Natural killer cell (primary cell): ENCODE measurements at places on chromosomes 1 and 21. TPM values are rescaled to one million over a fixed set of nuclear protein-coding genes. Genes with fewer than 3 reads are reported as not detected.

GRCh38 chr21:16624479-16625118, 888.2 kb upstream of the CXADR start:
- no peaks in the 10 kb centered on the region for H3K4me1 ChIP-seq
- H3K27me3 ChIP-seq, result no peaks in the 10 kb centered on the region
- H3K27ac ChIP-seq, result no peak overlapping the region
- DNase-seq, result no peak
- H3K36me3 ChIP-seq, result no peaks in the 10 kb centered on the region
- H3K4me3 ChIP-seq, result no peak overlapping the region

DNA sequence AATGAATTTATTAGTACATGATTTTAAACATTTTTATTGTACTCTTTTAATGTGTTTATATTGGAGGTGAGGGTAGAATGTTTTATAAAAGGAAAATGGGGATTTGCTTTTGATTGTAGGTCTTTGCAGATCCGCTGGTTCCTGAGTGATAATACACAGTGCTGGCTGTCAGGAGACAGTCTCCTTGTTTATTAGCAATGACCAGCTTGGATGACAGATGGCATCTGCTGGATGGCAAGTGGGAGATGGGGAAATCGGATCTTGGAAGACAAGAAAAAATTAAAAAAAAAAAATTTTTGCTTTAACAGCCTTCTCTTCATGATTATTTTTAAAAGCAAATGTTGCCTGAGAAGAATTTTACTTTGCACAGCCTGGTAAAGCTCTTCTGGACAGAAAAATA, 4.4 kb upstream of the PHTF1 start:
- peaks cover 38% of the 10 kb centered on the region for H3K36me3 ChIP-seq
- DNase-seq, result no peak
- H3K4me1 ChIP-seq, result peaks cover 8% of the 10 kb centered on the region

DNA sequence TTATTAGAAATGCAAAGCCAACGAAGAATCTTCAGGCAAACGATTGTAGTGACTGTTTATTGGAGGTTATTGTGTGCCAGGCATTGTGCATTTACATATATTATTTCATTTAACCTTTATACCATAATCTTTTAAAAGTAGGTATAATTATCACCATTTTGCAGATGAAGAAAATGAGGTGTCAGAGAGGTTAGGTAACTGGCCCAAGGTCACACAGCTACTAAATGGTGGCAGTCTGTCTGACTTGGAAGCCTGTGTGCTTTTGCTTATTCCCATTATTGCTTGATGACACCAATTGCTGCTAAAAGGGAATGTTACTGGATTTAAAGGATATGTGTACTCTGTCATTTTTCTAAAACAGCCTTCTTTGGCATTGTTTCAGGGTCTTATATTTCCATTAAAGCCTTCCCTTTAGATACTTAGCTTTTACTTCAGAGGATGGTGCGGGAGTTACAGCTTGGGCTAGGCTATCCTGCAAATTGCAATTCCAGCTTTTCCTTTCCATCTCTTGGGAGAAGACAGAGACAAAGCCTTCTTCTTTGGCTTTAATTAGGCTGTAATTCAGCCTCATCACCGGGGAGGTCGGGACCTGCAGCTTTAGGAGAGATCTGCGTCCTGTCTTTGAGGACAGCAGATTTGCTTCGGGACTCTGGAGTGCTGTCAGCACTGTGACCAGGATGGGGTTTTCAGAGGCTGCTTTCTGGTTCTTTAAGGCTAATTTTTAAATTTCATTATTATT, 37.4 kb upstream of the ERRFI1 start:
- DNase-seq, result no peak
- H3K4me3 ChIP-seq, result no peak overlapping the region
- no peaks in the 10 kb centered on the region for H3K27me3 ChIP-seq
- H3K36me3 ChIP-seq, result no peaks in the 10 kb centered on the region

DNA sequence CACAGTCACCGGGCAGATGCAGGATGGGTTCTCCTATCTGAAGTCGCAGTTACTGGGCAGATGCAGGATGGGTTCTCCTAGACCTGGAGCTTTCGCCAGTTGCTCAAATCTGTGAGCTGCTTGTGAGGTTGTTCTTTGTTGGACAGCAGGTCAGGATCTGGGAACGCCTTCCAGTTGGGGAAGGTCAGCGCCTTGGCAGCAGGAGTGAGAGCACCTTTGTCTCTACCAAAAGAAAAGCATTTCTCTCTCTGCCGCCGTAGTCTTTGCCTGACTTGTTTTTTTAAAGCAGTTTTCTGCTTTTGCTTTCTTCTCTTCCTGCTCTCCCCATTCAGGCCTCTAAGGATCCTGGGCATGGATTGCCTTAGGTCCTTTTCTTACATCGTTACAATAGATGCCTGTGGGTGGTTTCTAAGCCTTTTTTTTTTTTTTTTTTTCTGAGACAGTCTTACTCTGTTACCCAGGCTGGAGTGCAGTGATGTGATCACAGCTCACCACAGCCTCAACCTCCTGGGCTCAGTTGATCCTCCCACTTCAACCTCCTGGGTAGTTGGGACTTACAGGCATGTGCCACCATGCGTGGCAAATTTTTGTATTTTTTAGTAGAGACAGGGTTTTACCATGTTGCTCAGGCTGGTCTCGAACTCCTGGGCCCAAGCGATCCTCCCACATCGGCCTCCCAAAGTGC, 15.7 kb downstream of the PEX14 start:
- no peak for DNase-seq
- peaks cover 3% of the 10 kb centered on the region for H3K36me3 ChIP-seq
- peaks cover 7% of the 10 kb centered on the region for H3K4me1 ChIP-seq

- peaks cover 24% of the 10 kb centered on the region for H3K27me3 ChIP-seq
- peaks cover 16% of the 10 kb centered on the region for H3K4me1 ChIP-seq
- no peak overlapping the region for H3K4me3 ChIP-seq
- no peak for DNase-seq
These were observed 3.9 kb downstream of the DISP3 start for GRCh38 chr1:11482701-11483479.

DNA sequence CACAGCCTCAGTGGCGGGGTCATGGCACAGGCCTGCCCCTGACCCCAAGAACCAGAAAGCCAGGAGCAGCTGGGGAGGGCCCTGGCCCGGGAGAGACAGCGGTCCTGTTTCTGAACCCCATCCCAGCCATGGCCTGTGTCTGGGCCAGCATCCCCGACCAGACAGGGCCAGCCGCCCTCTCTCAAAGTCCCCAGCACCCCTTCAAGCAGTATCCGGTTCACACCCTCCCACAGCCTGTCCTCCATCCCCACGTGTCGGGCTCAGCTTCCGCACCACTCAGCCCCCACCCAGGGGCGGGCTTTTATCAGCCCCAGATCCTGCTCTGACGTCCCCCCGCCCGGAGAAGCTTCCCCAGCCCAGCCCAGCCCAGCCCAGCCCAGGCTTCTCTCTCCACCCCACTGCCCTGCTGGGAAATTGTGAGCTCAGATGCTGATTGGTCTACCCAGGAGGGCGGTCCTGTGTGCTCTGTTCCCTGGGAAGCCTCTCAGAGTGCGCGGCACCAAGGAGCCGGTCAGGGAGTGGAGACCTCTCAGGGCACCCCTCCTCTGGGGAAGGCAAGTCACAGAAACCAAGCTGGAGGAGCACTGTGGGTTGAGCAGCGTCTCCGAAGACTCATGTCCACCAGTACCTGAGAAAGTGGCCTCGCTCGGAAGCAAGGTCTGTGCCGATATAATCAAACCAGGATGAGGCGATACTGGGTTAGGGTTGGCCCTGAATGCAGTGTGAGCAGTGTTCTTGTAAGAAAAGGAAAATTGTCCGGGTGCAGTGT, 4.7 kb upstream of the FAAP20 start:
- H3K27me3 ChIP-seq, result no peaks in the 10 kb centered on the region
- H3K4me1 ChIP-seq, result peaks cover 49% of the 10 kb centered on the region
- no peaks in the 10 kb centered on the region for H3K36me3 ChIP-seq
- DNase-seq, result peak; percentile 91
- peak overlapping the region; percentile 68 for H3K4me3 ChIP-seq
- peak overlapping the region; percentile 96 for H3K27ac ChIP-seq

- H3K36me3 ChIP-seq, result no peaks in the 10 kb centered on the region
- no peak overlapping the region for H3K27ac ChIP-seq
- no peaks in the 10 kb centered on the region for H3K27me3 ChIP-seq
- H3K4me3 ChIP-seq, result no peak overlapping the region
- H3K4me1 ChIP-seq, result no peaks in the 10 kb centered on the region
- DNase-seq, result no peak
These were observed 39.6 kb upstream of the PALMD start for GRCh38 chr1:99606306-99606705.

DNA sequence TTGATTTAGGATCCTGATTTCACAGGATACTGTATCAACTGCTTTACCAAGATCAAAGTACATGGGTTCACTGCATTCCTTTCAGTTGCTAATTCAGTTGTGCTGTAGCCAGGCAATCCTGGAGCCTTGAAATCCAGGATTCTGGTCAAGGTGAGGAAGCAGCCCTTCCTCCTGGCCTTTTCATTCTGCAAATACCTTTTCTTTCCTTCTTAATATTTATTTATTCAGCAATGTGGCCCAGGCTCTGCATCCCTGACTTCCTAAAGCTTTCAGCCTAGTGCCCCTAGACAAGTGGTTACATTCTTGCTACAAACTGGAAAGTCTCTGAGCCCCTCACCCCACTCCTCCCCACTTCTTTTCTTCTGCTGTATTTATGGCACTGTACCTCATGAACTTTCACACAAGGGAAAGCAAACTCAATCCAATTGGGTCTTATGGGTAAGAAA, 16.2 kb downstream of the LRRC8D start:
- no peak overlapping the region for H3K27ac ChIP-seq
- H3K36me3 ChIP-seq, result no peaks in the 10 kb centered on the region
- DNase-seq, result no peak
- H3K27me3 ChIP-seq, result no peaks in the 10 kb centered on the region
- H3K4me1 ChIP-seq, result no peaks in the 10 kb centered on the region

DNA sequence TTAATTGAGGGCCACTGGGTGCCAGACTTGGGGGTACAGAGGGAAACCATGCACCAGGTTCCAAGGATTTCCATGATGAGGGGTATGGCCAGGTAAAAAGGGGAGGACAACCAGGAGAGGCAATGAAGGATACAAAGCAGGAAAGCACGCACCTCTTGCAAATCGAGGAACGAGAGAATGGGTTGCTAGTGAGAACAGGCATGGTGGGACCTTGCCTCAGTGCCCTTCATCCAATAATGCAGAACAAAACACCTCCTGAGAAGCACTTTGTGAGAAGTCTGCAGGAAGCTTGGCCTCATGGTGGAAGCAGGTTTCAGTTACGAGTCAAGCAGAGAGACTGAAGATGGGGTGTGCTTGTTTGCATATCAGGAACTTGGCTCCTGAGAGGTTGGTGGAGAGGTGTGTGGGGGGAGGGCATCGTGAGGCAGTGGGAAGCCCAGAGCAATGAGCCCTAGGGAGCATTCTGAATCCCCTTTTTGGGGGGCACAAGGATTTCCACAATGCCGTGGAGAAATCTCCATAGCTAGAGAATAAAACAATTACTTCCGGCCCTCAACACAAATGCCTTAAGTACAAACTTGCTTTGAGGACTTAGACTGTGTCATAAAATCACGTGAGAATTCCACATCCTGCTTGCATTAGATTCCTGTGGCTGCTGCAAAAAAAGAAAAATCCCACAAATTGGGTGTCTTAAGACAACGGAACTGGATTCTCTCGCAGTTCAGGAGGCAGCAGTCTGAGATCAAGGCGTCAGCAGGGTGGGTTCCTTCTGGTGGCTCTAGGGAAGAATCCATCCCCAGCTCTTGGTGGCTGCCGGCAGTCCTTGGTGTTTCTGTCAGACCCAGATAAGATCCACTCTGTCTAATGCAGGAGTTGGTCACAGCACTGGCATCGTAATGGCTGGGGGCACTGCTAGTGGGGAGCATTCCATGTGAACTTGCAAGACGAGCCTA, 54.9 kb upstream of the BACE2 start:
- no peaks in the 10 kb centered on the region for H3K36me3 ChIP-seq
- peak; percentile 36 for DNase-seq
- H3K4me1 ChIP-seq, result peaks cover 10% of the 10 kb centered on the region
- no peak overlapping the region for H3K27ac ChIP-seq

- no peaks in the 10 kb centered on the region for H3K27me3 ChIP-seq
- H3K4me3 ChIP-seq, result no peak overlapping the region
- no peaks in the 10 kb centered on the region for H3K36me3 ChIP-seq
- no peak overlapping the region for H3K27ac ChIP-seq
- no peaks in the 10 kb centered on the region for H3K4me1 ChIP-seq
These were observed 3.2 kb upstream of the OR2T6 start for GRCh38 chr1:248372394-248372793.

GRCh38 chr1:42618866-42619265, 39.4 kb upstream of the PPIH start:
- no peaks in the 10 kb centered on the region for H3K4me1 ChIP-seq
- no peak overlapping the region for H3K27ac ChIP-seq
- DNase-seq, result no peak
- no peaks in the 10 kb centered on the region for H3K36me3 ChIP-seq
- H3K4me3 ChIP-seq, result no peak overlapping the region

- no peak for DNase-seq
- peaks cover 2% of the 10 kb centered on the region for H3K36me3 ChIP-seq
- H3K27ac ChIP-seq, result no peak overlapping the region
- H3K4me1 ChIP-seq, result no peaks in the 10 kb centered on the region
- H3K27me3 ChIP-seq, result peaks cover 4% of the 10 kb centered on the region
These were observed 54.6 kb downstream of the SIM2 start for GRCh38 chr21:36753556-36753955.

DNA sequence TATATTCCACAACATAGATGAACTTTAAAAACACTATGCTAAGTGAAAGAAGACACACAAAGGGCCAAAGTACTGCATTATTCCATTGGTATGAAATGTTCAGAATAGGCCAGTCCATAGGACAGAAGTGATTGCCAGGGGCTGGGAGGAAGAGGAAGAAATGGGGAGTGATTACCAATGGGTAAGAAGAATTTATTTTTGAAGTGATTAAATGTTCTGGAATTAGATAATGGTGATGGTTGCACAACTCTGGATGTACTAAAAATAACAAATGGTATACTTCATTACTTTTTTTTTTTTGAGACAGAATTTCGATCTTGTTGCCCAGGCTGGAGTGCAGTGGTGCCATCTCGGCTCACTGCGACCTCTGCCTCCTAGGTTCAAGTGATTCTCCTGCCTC, 61.7 kb downstream of the CHD5 start:
- H3K27ac ChIP-seq, result no peak overlapping the region
- H3K4me1 ChIP-seq, result no peaks in the 10 kb centered on the region
- no peak overlapping the region for H3K4me3 ChIP-seq
- no peak for DNase-seq

Gene NBPF10
- 4.9 TPM for total RNA-seq

Gene PEX10
- total RNA-seq, result 9.8 TPM

Gene AADACL4
- not detected for total RNA-seq
